Bronchial epithelial cell (primary cell): ENCODE measurements at places on chromosomes 2 and 18.
A peak's percentile ranks its signal among the peaks of the same experiment; 100 is the strongest.

DNA sequence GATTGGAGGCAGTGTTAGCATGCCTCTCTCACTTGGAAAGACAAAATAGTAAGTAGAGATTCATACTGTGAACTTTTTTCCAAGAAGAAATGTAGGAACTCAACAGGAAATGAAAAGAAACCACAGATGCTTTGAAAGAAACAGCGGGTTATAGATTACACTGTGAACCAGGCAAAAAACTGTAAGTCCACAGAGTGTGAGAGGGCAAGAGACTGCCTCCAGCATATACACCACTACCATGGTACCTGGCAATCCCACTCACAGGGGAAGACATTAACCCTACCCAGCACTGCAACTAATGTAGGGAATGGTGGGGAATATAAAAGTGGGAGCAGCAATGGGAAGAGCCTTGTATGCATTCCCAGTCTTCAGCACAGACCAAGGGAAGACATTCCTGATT lies 150.6 kb upstream of the GALNT5 start:
- no peak for DNase-seq

- DNase-seq = peak; percentile 59
Measured at GRCh38 chr18:77102259-77103040, 30.1 kb downstream of the MBP start.

DNA sequence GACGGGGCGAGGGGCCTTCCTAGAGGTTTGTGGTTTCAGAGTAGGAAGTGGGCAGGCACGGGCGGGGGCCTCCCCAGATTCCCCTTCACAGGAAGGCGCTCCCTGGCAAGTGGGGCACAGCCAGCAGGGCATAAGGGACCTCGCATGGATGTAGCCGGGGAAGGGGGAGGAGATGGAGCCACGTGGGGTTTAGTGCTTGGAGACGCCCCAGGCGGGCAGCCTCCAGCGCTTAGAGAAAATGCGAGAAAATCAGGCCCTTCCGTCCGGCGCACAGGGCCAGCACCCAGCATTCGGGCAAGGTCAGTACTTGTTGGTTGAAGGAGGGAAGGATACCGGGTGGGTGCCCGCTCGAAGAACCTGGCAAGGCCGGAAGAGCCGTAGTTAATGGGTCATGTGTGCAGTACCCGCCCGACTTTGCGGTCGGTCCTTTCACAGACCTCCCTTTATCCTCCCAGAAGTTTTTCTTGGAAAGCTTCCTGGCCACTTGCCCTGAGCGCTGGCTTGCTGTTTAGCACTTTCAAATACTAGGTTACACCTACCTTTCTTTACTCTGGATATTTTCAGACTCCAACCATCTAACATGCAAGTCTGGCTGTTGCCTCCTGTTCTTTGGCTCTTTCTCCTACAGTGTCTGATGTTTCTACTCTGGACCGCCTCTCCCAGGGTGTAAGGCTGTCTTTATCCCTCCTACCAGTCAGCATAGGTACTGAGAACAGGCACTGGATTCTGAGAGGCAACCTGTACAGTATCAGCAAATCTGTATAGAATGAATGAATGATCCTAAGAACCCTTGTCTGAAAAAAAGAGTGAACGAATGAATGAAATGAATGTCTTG lies 78.1 kb downstream of the CIB4 start:
- peak; percentile 13 for DNase-seq

- DNase-seq = no peak
Measured at GRCh38 chr2:167480232-167480985, 592.1 kb downstream of the XIRP2 start.

- no peak for DNase-seq
Measured at GRCh38 chr2:26172871-26173775, at the start of gene GAREM2. Gene GAREM2 (plus strand): TSS chr2:26173088. CDS start chr2:26173221, 133 bp downstream.

- no peak for DNase-seq
Measured at GRCh38 chr2:46770622-46771021, 145.0 kb downstream of the MCFD2 start.

- DNase-seq = no peak
Measured at GRCh38 chr2:187976986-187977333, 314.7 kb upstream of the GULP1 start.

GRCh38 chr2:136141510-136142149 lies 23.7 kb upstream of the CXCR4 start:
- peak; percentile 27 for DNase-seq

- no peak for DNase-seq
Measured at GRCh38 chr2:155866477-155866876, 466.0 kb downstream of the NR4A2 start.

- no peak for DNase-seq
Measured at GRCh38 chr18:45252474-45252873, 362.8 kb upstream of the SLC14A2 start.

- no peak for DNase-seq
Measured at GRCh38 chr2:23468474-23469141, 83.6 kb downstream of the KLHL29 start.

DNA sequence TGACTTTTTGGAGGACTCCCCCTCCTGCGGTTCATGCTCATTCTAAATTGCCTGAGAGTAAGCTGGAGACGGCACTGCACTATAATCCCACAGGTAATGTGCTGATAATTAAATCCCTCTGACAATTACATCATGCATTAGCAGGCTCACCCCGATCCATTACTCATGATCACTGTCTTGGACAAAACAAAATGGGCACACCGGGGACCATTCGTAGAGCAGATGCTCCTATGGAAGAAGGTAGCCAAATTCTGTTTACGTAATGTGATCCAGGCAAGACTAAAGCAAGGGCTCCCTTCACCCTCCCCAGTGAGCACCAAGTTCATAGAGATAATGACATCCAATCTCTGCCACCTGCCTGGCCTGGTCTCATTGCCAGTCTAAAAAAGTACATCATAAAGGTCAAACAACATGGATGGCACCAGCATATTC lies 657.1 kb upstream of the SOX11 start:
- no peak for DNase-seq

- DNase-seq = peak; percentile 91
Measured at GRCh38 chr18:34659579-34660517, 50.2 kb upstream of the DTNA start.

DNA sequence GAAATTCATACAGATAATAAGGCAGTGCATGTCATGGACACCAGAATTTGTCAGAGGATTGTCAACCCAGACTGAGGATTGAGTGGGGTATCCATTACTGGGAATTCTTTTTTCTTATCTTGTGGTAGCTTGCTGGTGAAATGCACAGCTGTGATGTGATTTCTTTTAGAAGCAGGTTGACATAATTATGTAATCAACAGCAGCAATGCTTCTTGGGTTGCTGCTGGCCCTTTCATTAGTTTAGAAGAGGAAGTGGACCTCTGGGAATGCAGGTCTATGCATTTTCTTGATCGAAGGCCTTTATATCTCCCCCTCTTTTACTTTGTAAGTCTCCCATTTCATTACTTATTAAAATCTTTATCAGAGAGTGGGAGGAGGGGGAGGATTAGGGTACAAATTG lies 319.9 kb downstream of the AGPS start:
- DNase-seq = no peak

DNA sequence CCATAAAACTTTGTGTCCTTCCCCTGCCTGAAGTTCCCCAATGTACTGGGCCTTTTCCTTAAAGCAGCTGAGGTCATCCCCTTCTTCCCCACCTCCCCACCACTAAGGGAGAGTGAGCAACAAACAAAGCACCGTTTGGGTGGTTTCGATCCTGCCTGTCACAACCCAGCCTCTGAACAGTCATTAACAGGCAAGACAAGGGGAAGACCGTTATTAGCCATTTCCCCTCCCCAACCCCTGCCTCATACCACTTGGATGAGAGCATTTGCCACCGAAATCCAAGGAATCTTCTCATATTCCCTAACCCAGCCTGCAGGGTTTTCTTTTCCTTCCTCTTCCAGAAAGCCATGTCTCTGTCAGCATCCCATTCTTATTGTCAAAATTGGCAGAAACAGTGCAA lies 65.6 kb downstream of the STRADB start:
- DNase-seq = peak; percentile 3

DNA sequence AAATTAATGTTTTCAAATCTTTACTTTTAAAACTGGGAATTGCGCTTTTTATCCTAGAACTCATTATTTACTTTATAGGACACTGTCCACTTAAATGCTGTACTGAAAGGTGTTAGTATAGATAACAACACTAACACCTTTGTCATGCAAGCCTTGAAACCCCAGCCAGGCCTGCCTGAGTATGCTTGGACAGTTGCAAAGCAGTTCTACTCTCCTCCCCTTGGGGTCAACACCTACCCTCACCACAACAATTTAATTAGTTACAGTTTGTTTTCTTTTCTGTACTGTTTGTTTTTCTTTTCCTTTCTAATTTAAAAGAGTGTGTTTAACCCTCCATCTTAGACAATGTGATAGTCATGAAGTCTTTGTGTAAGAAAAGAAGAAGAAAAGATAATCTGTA lies 18.9 kb upstream of the FAM98A start:
- DNase-seq = no peak

GRCh38 chr2:43634604-43635306 lies 2.3 kb upstream of the PLEKHH2 start:
- DNase-seq = peak; percentile 76

DNA sequence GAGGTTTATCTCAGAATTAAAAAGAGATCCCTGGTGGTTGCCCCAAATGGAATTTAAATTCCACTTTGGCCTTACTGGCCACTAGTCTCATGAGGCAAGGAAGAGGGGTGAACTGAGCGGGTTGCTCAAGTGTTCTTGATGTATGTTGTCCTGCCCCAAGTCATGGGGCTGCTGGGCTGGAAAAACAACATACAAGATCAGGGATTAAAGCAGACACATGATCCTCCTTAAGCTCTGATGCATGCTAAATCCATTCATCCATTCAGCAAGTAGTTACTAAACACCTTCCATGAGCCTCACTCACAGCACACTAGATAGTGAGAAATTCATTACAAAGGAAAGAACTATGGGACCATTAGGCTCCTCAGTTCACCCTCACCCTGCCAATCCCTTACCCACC lies 196.3 kb downstream of the MREG start:
- no peak for DNase-seq

- no peak for DNase-seq
Measured at GRCh38 chr18:650428-650858, 7.0 kb upstream of the TYMS start.

DNA sequence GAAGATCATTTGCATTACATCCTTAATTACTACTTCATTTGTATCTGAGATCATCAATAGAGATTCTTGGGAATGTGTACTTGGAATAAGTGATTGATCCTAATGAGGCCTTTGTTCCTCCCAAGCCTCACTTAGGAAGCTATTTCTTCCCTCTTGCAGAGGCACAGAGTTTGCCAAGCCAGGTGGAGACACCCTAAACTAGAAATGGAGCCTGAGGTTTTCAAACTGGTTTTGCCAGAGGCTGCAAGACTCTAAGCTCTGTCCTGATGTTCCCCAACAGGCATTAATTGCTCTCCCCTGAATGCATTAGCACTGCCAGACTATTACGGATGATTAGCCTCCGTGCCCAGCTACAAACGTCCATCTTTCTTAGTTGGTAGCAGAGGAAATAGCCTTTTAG lies 125.2 kb upstream of the LGALSL start:
- no peak for DNase-seq

GRCh38 chr2:168503901-168504300 lies 47.8 kb downstream of the CERS6 start:
- DNase-seq = no peak
